ENCODE measurements at places on chromosomes 16 and 17. TPM values are rescaled to one million over a fixed set of nuclear protein-coding genes. Genes with fewer than 3 reads are reported as not detected.
A peak's percentile ranks its signal among the peaks of the same experiment; 100 is the strongest.

Gene CAMKK1
- 4.6 TPM for total RNA-seq

Gene NPW
- total RNA-seq = 1.9 TPM

Gene LONP2
- total RNA-seq = 39.5 TPM

Gene AIPL1
- not detected for total RNA-seq

Gene SLC46A1
- 6.9 TPM for total RNA-seq

Gene ACSM3
- 44.4 TPM for total RNA-seq

- peak; percentile 31 for DNase-seq
- no peak overlapping the region for H3K27ac ChIP-seq
- H3K36me3 ChIP-seq = no peaks in the 10 kb centered on the region
- H3K27me3 ChIP-seq = no peaks in the 10 kb centered on the region
- no peak overlapping the region for H3K4me3 ChIP-seq
- no peaks in the 10 kb centered on the region for H3K4me1 ChIP-seq
Measured at GRCh38 chr16:50261707-50262235, 4.6 kb upstream of the ADCY7 start.

GRCh38 chr16:75710344-75710743 lies 9.1 kb upstream of the DUXB start:
- no peaks in the 10 kb centered on the region for H3K27me3 ChIP-seq
- no peak overlapping the region for H3K4me3 ChIP-seq
- H3K4me1 ChIP-seq = no peaks in the 10 kb centered on the region
- H3K36me3 ChIP-seq = no peaks in the 10 kb centered on the region

DNA sequence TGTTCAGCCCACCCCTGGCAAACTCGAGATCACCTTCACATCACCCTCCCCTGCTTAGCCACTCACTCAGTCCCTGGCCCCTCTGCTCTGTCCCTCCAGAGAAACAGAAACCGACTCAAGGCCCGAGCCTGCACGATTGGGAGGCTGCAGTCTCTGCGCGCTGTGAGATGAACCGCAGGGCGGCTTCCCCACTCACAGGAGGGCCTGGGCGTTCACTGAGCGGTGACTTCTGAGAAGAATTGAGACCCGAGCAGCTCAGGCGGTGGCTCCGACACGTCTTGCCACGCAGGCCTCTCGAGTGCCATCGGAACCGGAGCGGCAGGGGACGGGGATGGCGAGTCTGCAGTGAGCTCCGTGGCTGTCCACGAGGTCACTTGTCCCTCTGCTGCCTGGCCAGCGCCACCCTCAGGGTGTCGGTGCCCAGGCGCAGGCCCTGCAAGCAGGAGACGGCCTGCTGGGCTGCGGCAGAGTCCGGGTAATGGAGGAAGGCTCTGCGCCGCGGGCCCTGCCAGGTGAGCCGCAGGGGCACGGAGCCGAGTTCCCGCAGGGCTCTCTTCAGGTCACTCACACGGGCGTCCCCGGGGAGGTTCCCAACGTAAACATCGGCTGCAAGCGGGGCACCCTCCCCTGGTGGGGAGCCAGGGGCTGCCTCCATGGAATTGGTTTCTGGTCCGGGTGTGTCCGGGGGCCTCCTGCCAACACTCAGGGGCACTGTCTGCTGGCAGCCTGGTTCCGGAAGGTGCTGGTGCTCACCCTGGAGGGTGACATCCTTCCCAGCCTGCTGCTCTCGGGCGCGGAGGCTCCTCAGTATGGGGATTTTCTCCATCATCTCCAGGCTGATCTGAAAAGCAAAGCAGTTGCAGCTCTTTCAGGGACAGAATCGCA lies 21.6 kb downstream of the FOXF1 start:
- no peaks in the 10 kb centered on the region for H3K27me3 ChIP-seq
- no peak for DNase-seq

- no peak for DNase-seq
- H3K27ac ChIP-seq = peak overlapping the region; percentile 75
- peaks cover 34% of the 10 kb centered on the region for H3K4me1 ChIP-seq
- no peaks in the 10 kb centered on the region for H3K36me3 ChIP-seq
- no peak overlapping the region for H3K4me3 ChIP-seq
- H3K27me3 ChIP-seq = no peaks in the 10 kb centered on the region
Measured at GRCh38 chr17:59828478-59828760, 64.3 kb downstream of the TUBD1 start.

DNA sequence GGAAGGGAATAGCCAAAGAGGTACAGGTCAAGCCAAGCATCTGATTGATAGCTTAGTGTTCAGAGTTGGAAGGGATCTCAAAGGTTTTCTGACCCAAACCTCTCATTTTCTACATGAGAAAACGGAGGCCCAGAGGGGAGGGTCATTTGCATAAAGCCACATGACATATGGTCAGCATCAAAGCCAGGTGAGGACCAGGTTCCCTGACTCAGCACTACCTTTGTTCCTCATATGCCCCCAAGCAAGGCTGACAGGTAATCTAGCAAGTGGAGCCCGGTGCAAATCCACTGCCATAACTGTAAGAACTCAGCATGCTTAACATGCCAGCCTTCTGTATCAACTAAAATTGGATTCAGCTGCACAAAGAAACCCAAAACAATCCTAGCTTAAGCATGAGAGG lies 28.2 kb upstream of the CCL1 start:
- H3K27ac ChIP-seq = no peak overlapping the region
- no peaks in the 10 kb centered on the region for H3K27me3 ChIP-seq
- H3K4me3 ChIP-seq = no peak overlapping the region
- no peaks in the 10 kb centered on the region for H3K4me1 ChIP-seq
- DNase-seq = no peak

- H3K27ac ChIP-seq = no peak overlapping the region
- DNase-seq = no peak
- no peak overlapping the region for H3K4me3 ChIP-seq
- H3K36me3 ChIP-seq = no peaks in the 10 kb centered on the region
- H3K27me3 ChIP-seq = no peaks in the 10 kb centered on the region
Measured at GRCh38 chr17:16527298-16527697, 35.3 kb upstream of the LRRC75A start.

- DNase-seq = no peak
- H3K4me1 ChIP-seq = peaks cover 22% of the 10 kb centered on the region
- H3K27me3 ChIP-seq = no peaks in the 10 kb centered on the region
- H3K4me3 ChIP-seq = no peak overlapping the region
Measured at GRCh38 chr16:8945626-8946296, 17.9 kb downstream of the USP7 start.

DNA sequence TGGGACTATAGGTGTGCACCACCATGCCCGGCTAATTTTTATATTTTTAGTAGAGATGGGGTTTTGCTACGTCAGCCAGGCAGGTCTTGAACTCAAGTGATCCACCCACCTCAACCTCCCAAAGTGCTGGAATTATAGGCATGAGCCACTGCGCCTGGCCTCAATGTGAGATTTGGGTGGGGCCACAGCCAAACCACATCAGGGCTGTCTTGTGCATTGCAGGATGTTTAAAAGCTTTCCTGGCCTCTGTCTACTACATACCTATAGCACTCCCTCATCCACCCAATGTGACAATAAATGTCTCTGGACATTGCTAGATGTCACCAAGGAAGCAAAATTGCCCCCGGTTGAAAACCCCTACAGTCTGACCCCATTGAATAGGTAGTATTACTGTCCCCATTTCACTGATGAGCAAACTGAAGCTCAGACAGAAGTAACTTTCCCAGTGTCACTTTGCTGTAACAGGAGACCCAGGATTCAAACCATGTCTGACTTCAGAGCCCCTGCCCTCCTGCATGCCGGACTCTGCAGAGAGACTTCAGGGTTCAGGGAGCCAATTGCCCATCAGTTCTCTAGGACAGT lies 3.6 kb upstream of the MAP3K14 start:
- H3K27ac ChIP-seq = no peak overlapping the region
- no peaks in the 10 kb centered on the region for H3K27me3 ChIP-seq
- H3K4me3 ChIP-seq = no peak overlapping the region
- H3K36me3 ChIP-seq = no peaks in the 10 kb centered on the region

DNA sequence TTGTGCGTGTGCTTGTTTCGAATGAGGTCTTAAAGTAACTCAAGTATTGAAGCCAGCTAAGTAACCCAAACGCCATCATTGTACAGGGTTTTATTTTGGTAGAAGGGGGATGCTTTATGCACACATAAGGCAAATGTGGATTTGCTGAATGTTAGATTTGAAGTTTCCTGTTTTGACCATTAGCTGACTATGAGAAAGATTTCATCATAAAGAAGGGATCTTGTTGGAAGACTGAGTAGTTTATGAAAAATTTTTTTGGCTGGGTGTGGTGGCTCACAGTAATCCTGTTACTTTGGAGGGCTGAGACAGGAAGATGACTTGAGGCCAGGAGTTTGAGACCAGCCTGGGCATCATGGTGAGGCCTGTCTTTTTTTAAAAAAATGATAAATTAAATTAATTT lies 10.0 kb upstream of the ZFP3 start:
- DNase-seq = no peak
- no peaks in the 10 kb centered on the region for H3K36me3 ChIP-seq
- no peaks in the 10 kb centered on the region for H3K4me1 ChIP-seq
- no peak overlapping the region for H3K27ac ChIP-seq
- no peaks in the 10 kb centered on the region for H3K27me3 ChIP-seq

DNA sequence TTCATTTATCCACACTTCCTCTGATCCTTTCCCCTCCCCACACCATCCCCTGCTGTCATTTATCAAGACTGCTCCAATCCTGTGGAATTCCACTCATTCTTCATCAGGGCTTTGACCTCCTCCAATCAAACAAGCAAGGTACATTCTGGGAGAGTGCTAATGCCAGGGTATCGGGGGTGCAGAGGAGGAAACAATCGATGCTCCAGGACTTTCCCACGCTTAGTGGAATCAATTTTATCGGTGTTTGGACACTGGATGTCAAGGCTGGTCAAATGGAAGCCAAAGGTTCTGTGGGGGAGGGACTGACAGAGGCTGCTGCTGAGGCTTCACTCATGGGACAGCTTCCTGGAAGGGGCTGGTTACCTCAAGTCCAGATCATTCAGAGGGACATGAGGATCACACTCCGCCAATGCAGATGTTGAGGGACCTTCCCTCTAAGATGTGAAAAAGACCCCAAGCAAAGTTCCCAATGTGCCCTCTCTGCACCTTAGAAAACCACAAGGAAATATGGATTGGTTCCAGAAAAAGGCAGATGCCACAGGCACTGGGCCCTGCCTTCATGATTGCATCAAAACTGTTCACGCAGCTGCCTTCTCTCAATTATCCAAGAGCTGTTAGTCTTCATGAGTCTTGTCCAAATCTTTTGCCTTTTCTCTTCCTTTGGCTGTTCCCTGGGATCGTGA lies 44.7 kb upstream of the SOX9 start:
- H3K4me1 ChIP-seq = no peaks in the 10 kb centered on the region
- H3K27ac ChIP-seq = peak overlapping the region; percentile 36
- no peaks in the 10 kb centered on the region for H3K36me3 ChIP-seq
- peak; percentile 23 for DNase-seq
- no peaks in the 10 kb centered on the region for H3K27me3 ChIP-seq
